ENCODE measurements at places on chromosomes 12 and 14.

- DNase-seq: no peak
Measured at GRCh38 chr12:12007001-12007712, 63.6 kb upstream of the BCL2L14 start.

- no peak for DNase-seq
Measured at GRCh38 chr12:72141381-72141780, 130.8 kb upstream of the TRHDE start.

GRCh38 chr12:50625029-50625925, 120.5 kb downstream of the DIP2B start:
- no peak for DNase-seq

GRCh38 chr12:109738878-109739665, 25.4 kb downstream of the FAM222A start:
- DNase-seq: no peak

GRCh38 chr14:66233591-66233990, 252.6 kb upstream of the CCDC196 start:
- no peak for DNase-seq

GRCh38 chr12:26750531-26751175, 82.3 kb downstream of the ITPR2 start:
- DNase-seq: no peak

DNA sequence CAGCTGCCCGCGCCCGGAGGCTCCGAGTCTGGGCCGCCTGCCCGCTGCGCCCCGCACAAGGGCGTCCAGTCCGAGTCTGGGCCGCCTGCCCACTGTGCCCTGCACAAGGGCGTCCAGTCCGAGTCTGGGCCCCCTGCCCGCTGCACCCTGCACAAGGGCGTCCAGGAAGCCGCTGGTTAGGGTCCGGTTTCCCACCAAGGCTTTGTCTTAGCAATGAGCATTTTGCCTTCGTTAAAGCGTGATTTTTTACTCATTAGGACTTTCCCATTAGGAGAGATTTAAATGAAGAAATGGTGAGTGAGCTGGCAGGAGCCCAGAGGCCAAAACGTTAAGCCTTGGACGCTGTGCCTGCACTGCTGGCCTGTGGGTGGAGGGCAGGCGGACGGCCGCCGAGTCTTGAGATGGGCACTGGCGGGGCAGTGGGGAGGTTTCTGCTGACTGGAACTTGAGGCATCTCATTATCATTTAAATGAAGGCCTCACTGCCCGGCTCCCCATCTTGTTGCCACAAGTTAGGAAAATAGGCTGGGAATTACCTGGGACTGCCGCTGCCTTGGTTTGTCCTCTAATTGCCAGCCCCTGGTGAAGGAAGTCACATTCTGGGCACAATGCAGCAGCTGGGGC, 36.0 kb downstream of the FBRSL1 start:
- DNase-seq: no peak

- DNase-seq: no peak
Measured at GRCh38 chr12:127083008-127083949, 1183.7 kb upstream of the TMEM132C start.
